ENCODE measurements at places on chromosomes 5 and 9.

GRCh38 chr9:92654481-92655301, 15.2 kb downstream of the IPPK start:
- no peak for DNase-seq

DNA sequence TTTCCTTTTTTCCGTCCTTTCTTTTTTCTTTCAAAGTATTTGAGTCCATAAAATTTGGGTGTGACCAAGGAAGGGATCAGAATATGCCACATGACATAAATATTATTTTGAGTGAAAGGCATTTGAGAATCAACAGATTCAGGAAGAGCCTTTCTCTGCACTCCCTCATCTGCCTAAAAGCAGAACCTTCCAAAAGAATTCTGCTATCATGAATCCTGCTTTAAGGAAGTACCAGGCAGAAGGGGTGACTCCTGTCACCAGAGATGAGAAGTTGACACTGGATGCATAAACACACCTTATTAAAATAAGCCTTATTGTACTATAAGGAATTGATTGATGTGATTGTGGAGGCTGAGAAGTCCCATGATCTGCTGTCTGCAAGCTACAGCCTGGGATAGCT, 196.7 kb downstream of the SREK1 start:
- no peak for DNase-seq

DNA sequence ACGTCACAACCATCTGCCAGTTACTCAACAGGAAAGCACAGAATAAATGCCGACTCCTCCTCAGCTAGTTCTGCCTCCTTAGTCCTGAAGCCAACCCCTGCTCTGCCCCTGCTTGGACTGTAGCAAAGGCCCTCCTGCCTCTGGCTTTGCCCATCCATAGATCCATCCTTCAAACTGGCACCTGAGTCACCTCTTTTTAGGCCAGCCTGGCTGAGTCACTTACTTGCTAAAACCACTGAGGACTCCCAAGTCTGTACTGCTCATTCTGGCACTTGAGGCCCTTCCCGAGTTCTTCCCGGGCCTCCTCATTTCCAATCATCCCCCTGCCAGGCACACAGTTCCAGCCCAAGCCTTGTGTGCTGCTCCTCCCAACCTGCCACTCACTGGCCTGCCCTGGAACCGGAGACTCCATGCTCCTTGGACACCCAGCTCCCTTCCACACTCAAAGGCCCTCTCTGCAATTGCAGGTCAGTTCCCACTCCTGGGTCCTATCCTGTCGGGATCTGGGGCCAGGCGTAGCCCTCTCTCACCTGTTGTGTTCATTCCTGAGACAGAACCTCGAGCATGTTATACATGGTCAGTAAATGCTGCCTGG, 220.1 kb downstream of the DAB2IP start:
- no peak for DNase-seq

- no peak for DNase-seq
Measured at GRCh38 chr9:107008011-107008410, 145.0 kb downstream of the ZNF462 start.

- DNase-seq = no peak
Measured at GRCh38 chr5:111532886-111533582, 20.7 kb upstream of the STARD4 start.

DNA sequence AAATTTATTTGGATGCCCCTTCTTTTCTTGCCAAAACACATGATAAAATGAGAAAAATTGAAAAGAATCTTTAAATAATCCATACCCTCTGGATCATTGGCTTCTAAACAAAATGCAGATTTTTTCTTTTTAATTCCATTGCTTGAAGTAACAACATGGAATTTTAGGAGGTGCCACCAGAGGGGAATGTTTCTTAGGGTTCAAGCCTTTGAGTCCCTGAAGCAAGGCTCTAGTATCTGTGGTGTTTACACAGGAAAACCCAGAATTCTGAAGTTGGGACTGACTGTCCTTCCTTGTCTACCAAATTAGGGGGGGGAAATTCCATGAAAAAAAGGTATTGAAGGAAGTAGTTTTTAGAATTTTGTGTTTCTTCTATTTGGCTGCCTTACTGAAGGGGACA, 69.4 kb downstream of the LMNB1 start:
- no peak for DNase-seq

DNA sequence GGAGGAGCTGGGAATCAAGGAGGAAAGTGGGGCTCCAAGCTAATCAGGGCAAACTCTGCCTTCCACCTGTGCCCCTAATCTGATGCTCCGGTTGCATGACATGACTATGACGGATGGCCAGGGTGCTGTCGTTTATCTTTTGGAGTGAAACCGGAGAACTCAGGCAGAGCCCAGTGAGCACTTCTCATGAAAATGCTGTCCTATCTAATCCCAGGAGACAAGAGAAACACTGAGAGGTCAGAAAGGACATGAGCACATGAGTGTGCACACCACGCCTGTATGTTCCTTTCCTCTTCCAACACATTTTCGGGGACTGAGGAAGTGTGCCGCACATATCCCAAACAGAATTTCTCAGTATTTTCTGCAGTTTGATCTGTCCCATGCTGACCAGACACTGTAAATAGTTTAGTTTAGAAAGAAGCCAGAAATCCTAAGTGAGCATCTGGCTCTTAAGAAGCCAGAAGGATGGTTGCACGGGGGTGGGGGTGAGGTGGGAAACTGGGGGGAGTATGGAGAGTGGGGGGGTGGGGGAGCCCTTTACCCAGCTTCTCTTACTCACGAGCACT, 217.1 kb downstream of the TSSK1B start:
- DNase-seq = no peak

GRCh38 chr5:67983251-67984110, 232.1 kb upstream of the PIK3R1 start:
- no peak for DNase-seq

- no peak for DNase-seq
Measured at GRCh38 chr5:140565024-140565779, 574 bp downstream of the SLC35A4 start.

DNA sequence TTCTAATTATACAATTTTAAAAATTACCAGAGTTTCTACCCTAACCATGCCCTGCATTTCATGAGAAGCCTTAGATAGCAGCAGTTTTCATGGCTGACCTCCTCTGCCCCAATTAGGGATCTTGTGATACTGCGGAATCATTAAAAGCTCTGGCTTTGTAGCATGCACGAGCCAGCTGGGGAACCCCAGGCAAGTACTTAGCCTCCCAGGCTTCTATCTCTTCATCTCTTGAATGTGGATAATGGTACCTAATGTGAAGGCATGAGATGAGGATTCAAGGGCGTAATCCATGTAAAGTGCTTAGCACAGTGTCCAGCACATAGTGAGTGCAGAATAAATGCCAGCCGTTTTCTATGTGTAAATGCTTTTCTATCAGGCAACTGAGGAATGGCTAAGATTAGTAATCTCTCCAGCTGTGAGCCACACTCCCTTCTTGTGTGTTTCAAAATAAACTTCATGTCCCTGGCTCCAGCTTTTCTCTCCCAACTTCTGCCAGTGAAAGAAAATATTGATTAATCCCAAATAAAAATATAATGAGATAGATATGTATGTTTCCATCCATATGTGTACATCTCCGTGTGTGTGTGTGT, 88.4 kb downstream of the APBA1 start:
- DNase-seq = no peak

GRCh38 chr5:31556461-31556860, 24.4 kb downstream of the C5orf22 start:
- DNase-seq = no peak

GRCh38 chr5:13516195-13516594, 428.3 kb downstream of the DNAH5 start:
- DNase-seq = no peak

GRCh38 chr5:12951846-12952245, 992.6 kb downstream of the DNAH5 start:
- no peak for DNase-seq

DNA sequence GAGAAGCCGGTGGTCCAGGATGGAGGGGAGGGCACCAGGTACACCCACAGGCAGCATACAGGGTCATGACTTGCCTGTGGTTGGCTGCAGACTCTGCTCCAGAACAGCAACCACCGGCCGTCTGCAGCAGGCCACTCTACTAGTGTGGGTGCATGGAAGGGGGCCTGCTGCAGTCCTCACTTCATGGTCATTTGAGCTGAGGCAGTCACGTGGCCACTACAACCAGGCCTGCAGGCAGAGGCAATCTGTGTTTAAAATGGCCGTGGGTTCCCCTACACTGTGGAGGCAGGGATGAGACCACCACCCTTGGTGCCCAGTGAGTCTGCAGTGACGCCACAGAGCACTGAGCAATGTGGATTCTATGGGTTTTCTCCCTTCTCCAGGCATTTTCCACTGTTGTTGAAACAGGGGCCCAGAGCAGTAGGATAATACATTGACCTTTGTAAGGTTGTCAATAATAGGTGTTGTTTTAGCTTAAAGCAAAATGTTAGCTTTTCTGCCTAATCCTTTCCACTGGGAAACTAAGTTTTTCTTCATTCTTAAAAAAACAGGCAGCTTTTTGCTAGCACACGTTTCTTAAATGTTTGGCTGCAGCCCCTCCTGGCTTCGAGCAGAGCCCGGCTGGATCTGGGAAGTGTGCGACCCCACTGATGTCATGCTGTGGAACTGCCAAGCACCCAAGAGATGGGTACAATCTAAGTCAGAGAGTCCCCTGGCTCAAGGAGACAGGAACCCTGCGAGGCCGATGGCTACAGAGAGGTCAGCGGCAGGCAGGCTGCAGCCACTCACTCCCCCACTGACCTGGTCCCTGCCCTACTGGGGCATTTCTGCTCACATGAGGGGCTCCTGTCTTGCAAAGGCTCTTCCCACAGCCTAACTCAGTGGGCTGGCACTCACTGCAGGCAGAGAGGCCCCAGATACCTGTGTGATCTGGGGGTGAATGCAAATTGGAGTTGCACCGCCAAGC, 21.2 kb downstream of the GADD45G start:
- DNase-seq = no peak

DNA sequence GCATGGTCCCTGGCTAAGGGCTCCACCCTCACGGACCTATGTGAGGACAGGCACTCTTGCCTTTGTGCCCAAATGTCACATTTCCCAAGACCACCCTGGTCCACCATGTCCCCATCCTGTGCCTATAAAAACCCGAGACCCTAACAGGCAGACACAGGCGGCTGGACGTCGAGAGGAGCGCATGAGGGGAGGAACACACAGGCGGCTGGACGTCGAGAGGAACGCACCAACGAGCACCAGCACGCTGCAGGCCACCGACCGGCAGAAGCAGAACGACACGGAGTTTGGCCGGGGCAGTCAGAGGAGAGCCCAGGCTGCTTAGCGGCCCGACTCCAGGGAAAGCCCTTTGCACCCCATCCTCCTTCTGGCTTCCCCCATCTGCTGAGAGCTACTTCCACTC, 119.9 kb downstream of the ADAMTS2 start:
- DNase-seq = no peak

GRCh38 chr5:39209924-39210323, 9.4 kb downstream of the FYB1 start:
- DNase-seq = no peak

GRCh38 chr5:34003941-34004340, 3.9 kb downstream of the AMACR start:
- DNase-seq = no peak

- DNase-seq = no peak
Measured at GRCh38 chr9:133954862-133955529, 37.1 kb downstream of the VAV2 start.

GRCh38 chr5:178467568-178468195, 122.5 kb downstream of the COL23A1 start:
- DNase-seq = no peak

DNA sequence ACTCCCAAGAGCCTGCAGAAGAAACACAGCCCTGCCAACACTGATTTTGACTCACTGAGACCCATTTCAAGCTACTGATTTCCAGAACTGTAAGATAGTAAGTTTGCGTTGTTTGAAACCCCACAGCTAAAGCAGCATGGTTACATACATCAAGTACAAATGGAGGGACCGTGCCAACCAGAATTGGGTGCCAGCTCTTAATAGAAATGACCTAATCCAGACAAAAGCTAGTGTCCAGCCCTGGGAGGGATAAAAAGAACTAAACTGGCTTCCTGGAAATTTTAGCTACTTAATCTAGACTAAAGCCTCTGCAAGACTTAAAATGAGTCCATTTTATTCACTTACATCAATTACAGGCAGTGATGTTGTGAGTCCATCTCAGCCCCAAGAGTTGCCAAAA, 122.6 kb downstream of the ADAMTS12 start:
- no peak for DNase-seq

DNA sequence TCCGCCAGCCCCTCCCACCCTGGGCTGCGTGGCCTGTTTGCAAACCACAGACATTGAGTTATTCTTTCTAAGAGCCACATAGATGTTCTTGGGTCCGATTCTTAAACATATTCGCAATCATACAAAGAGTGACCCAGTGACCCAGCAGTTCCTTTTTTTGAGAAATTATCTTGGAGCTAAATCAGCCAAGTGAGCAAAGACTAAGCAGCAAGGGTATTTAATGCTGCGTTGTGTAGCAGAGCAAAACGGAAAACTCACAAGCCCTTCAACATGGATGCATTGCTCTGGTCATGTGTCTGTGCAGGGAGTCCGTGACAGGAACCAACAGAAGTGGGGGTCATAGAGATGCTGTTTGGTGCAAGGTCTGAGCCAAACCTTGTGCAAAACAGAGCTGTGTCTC, 95.6 kb downstream of the OLFM1 start:
- no peak for DNase-seq

DNA sequence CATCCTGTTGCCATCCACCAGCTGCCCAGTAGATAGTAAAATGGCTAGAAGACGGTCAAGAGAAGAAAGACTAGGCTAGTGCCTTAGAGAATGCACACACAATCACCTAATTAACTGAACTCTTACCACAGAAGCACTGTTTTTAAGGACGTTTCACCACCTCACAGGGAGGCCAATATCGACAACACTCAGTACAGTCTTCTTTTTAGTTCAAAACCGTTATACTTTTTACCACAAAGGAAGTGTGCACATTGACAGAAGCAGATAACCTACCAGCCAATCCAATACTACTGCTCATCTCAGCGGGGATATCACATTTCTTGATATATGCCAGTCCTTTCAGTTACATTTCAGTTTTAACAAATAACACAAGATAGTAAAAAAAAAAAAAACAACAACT, 122.3 kb downstream of the GNAQ start:
- no peak for DNase-seq

DNA sequence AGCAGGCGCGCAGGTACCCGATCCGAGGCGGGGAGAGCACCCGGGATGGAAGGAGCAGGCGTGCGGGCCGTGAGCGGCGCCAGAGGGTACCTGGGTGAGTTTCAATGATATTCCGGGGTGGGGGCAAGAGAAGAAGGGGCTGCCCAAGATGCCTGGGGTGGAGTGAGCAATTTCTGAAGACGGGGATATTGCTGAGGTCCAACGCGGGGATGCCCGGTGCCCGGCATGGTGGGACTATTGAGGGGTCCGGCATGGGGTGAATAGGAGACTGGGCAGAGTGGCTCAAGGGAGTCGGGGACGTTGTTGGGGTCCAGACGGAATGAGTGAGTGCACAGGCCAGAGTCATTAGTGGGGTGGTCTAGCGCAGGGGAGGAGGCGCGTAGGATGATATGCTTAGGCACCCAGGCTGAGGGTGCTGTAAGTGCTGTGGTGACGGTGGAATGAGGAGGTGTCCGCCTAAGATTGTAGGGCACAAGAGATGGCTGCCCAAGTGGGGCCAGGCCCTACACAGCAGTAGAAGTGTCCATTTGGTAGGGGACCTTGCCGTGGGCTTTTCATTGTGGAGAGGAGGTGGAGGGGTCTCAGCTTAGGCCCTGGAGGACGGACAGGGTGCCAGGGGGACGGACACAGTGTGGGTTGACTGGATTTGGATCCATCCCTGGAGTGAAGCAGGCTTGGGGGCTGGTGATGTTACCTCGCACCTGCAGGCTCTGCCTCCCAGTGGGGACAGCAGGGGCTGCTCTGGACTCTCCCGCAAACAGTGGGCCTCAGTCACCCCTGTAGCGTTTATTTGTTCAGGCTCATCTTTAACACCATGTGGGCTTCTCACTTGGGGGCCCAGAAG, 719 bp downstream of the MIGA2 start:
- no peak for DNase-seq

All from stimulated activated CD4-positive, alpha-beta T cell treated with anti-CD3 and anti-CD28 coated beads, Interleukin-1b, Interleukin-23, amount 100 ng/mL, for 1 hour (primary cell).